D341Med (cell line): ENCODE measurements at places on chromosomes 16 and 17.

GRCh38 chr16:86305440-86305839 is 204.9 kb upstream of the FOXF1 start:
- no peak for DNase-seq

DNA sequence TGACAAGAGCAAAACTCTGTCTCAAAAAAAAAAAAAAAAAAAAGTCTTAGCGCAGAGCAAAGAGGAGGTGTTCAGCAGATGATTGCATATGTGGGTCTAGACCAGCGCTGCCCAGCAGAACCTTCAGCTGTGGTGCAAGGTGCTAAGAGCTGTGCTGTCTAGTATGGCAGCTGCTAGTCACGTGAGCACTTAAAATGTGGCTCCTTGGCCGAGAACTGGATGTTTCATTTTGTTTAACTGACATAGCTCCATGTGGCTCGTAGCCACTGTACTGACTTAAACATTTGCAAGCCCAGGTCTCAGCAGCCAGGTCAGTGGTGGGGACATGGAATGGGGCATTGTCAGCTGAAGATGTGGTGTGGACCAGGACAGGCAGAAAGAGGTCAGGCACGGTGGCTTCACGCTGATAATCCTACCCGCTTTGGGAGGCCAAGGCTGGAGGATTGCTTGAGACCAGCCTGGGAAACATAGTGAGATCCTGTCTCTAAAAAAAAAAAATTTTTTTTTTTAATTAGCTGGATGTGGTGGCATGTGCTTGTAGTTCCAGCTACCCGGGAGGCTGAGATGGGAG is 9.2 kb downstream of the C1QTNF1 start:
- no peak for DNase-seq

- DNase-seq: no peak
These were observed 31.5 kb downstream of the USP43 start for GRCh38 chr17:9676820-9677310.

- peak; percentile 69 for DNase-seq
These were observed 28.0 kb downstream of the CUEDC1 start for GRCh38 chr17:57927048-57927723.

GRCh38 chr17:78960928-78961327 is 18.8 kb downstream of the LGALS3BP start:
- no peak for DNase-seq

DNA sequence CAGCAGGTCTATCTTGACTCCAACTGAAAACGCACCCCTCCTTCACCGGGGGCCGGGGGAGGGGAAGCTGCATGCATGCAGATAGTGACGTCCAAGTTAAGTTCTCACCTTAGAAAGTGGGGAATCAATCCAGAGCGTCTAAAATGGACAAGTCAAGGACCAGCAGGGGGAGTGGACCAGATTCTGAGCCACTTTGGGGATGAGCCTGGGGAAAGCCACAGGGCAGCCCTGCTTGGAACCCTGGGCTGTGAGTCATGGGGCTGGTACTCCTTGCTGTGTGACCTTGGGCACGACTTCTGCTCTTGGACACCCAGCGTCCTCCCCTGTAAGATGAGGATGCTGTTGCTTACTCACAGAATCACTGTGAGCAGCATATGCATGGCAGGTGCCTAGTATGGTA is 9.1 kb downstream of the TNFRSF13B start:
- DNase-seq: no peak

GRCh38 chr16:68740628-68741346 is 3.7 kb downstream of the CDH1 start:
- no peak for DNase-seq

- no peak for DNase-seq
These were observed 3.5 kb downstream of the FMNL1 start for GRCh38 chr17:45225051-45225700.
